ENCODE measurements at places on chromosomes 6 and 20. TPM values are rescaled to one million over a fixed set of nuclear protein-coding genes. Genes with fewer than 3 reads are reported as not detected.

DNA sequence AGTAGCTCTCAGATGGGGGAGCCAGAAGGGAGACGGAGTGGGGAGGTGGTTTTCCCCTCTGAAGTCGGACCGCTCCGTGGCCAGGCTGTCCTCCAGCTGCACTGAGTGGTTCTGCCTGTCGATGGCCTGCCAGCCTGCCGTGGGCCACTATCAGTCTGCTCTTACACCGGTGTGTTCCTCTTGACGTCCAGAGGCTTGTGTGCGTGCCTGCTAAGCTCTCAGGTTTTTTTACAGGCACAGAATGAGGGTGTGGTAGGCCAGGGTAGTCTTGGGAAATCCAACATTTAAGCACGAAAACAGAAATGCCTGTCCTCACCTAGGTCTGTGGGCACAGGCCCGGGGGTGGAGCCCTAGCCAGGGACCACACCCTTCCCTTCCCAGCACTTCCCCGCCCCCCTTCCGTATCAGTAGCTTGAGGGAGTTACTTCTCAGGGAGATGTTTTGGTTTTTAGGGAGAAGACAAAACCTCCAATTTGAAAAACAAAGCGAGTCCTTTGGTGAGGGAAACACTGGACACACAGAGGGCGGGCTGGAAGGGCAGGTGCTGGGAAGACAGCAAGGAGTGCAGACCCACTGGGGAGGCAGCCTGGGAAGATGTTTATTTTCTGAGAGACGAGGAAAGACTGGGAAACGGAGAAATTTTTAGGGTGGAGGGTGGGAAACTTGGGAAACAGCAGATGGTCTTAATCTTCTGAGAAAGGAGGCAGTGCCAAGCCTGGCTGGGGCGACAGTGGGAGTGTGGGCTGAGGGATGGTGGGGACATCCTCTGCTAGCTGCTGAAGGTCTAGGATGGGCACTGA, 106.5 kb downstream of the LY86 start:
- DNase-seq: no peak

- no peak for DNase-seq
Observed at GRCh38 chr6:146050168-146050567, 21.3 kb downstream of the GRM1 start.

DNA sequence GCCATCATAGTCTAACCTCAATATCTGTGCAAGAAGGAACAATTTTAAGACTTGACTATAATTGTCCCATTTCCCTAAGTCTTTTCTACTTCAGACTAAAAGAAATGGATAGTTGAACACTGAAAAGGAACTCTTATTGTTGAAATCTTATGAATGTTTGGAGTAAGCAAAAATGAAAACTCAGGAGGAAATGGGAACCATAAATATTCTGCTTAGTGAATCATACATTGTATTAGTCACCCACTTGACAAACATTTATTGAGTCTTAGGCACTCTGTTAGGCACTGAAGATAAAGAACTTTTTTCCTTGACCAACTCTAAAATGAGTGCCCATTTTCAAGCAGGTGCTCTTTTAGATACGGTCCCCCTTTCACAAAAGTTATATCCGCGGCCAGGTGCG, 8.7 kb downstream of the CCDC170 start:
- DNase-seq: no peak

GRCh38 chr6:76120302-76120701, 47.8 kb upstream of the IMPG1 start:
- DNase-seq: no peak

GRCh38 chr6:105045526-105045925, 88.6 kb downstream of the LIN28B start:
- no peak for DNase-seq

DNA sequence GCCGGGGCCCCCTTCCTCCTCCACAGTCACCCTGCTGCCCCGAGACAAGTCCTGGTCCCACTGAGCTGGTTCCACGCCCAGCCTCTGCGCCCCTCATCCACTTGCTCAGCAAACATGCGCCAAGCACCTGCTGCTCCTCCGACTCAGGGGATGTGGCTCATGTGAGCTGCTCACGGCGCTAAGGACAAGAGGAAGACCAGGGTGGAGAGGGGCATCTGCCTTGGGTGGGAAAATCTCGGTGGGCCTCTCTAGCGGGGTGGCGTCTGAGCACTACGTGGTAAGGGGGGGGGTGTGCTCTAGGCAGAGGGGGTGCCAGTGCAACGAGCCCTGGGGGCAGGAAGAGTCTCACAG, 4.5 kb downstream of the LAMA5 start:
- no peak for DNase-seq

GRCh38 chr20:57685146-57685758, 24.6 kb downstream of the PMEPA1 start:
- no peak for DNase-seq

GRCh38 chr6:135310291-135310690, 129.2 kb downstream of the MYB start:
- no peak for DNase-seq

DNA sequence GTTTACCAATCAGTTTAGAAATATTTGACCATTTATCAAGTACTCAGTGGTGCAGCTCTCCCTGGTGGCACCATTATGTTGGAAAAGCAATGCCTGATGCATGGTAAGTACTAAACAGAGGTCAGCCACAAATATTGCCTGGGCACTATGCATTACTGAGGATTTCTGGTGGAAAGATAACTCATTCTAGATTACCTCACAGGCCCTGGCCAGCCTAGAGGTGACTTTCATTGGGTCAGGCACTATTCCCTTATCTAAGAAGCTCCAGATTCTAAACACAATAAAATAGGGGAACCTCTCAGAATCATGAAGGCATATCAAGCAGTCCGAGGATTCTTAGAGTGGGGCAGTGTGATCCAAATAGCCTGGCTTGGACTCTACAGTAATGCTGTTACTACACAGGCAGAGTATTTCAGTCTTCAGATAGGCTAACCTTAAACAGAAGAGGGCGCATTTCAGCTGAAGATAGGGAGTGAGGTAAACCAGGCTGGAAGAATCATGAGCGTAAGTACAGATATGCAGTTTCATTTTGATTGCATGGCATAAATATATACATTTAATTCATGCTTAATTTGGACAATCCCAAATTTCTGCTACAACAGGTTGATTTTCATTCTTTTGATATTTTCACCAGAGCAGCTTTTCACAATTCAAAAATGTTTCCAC, 12.1 kb downstream of the LGSN start:
- no peak for DNase-seq

- DNase-seq: no peak
Observed at GRCh38 chr6:163897030-163897429, 482.5 kb downstream of the QKI start.

GRCh38 chr6:134258849-134259306, 59.0 kb downstream of the SGK1 start:
- no peak for DNase-seq

GRCh38 chr6:145813285-145814034, 1.1 kb downstream of the FBXO30 start:
- DNase-seq: no peak

GRCh38 chr6:55518529-55519060, 60.4 kb downstream of the HMGCLL1 start:
- no peak for DNase-seq

GRCh38 chr6:82017288-82017687, 230.3 kb downstream of the IBTK start:
- DNase-seq: no peak

DNA sequence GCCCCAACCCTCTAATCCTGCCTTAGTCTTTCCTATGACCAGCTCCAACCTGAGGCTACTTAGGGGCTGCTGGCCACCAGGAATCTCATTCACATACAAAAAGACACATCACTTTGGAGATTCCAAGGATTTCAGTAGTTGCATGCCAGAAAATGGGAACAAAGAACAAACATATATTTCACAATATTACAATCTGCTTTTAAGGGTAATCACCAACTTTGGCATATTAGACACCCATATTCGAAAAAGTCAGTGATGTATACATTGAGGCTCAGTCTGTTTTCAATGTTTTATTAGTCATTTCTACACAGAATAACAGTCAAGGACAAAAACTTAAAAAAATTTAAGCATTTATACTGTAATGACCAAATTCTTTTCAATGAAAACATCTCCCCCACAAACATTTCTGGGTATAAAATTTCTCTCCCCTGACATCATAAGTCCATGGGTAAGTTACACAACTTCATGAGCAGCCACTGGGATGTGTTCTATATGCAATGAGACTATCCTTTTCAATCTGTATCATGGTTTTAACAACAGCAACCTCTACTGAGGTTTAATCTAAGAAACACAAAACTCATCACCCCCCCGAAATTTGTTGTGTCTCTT, 103.5 kb downstream of the MAP7 start:
- DNase-seq: no peak

- no peak for DNase-seq
Observed at GRCh38 chr6:112202639-112203341, 51.6 kb downstream of the LAMA4 start.

DNA sequence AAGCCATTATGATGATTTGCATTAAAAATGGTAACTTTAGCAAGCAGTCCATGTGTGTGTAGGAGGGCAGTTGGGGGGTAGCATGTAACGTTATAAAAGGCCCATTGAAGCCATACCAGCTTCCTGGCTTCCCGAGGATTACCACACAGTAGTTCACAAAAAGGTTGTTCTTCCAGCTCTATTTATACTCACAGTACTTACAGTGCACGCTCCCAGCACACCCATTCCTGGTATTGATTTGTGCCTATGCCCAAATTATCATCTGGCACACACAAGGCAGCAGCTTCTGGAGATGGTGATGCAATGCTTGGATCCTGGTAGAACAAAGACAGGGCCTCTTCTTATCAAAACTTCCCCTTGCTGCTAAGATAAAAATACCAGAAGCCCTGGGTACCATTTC, 436.8 kb downstream of the HAO1 start:
- DNase-seq: no peak

GRCh38 chr6:31267651-31268368, 4.1 kb downstream of the HLA-C start:
- no peak for DNase-seq

GRCh38 chr6:102068349-102068929, 674.9 kb downstream of the GRIK2 start:
- no peak for DNase-seq

- DNase-seq: no peak
Observed at GRCh38 chr6:32589596-32590449, at the start of gene HLA-DRB1. HLA-DRB1 (minus strand) TSS chr6:32589848; CDS start chr6:32589742, 106 bp downstream.

- DNase-seq: no peak
Observed at GRCh38 chr6:7484666-7485065, 56.8 kb upstream of the DSP start.

- DNase-seq: no peak
Observed at GRCh38 chr6:160259143-160259425, 463 bp upstream of the SLC22A2 start.

The JAG1 gene
- total RNA-seq: 58.4 TPM

The BPIFA3 gene
- not detected for total RNA-seq

The C6orf15 gene
- total RNA-seq: not detected

The ANKRD66 gene
- total RNA-seq: 0.34 TPM

Data from type B pancreatic cell (in vitro differentiated cells).